ENCODE measurements at places on chromosomes 11 and 22.

DNA sequence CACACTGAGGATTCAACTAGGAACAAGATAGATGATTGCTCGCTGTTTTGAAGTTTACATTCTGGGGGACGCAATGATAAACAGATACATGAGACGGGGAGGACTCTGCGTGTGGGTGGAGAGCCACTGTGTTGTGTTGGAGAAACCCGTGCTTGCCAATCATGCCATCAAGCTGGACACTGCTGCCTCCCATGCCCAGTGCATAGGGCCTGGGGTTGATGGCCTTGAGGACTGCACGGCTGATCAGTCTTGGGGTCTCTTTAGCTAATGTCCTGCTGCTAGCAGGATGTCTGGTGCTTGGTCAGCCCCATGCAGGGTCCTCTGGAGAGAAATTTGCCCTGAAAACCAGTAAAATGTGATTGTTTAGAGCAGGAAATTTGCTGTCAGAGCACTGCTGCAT is 221.2 kb upstream of the B3GAT1 start:
- DNase-seq, result no peak

- DNase-seq, result no peak
These were observed 8.0 kb upstream of the ZBED5 start for GRCh38 chr11:10865837-10866270.

- DNase-seq, result no peak
These were observed 78.6 kb upstream of the MTNR1B start for GRCh38 chr11:92890846-92891245.

DNA sequence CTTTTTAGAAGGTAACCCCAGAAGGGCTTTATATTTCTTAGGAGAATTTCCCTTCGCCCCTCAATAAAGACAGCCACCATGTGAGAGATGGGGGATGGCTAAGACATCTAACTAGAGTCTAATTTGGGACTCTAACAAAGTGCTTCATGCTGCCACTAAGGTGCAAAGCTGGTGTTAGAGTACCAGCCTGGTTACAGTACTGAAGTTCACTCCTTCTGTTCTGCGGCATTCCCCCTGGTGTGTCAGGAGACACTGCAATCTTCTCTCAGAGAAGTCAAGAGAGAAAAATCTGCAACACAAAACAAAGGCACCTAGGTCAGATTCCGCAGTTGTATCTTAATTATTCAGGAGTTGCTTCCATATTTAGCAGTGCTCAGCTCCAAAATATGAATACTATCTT is 603.0 kb upstream of the CADM1 start:
- DNase-seq, result no peak

GRCh38 chr11:46661836-46662235 is 38.6 kb downstream of the ARHGAP1 start:
- no peak for DNase-seq

GRCh38 chr11:79485694-79486093 is 44.9 kb upstream of the TENM4 start:
- DNase-seq, result no peak

DNA sequence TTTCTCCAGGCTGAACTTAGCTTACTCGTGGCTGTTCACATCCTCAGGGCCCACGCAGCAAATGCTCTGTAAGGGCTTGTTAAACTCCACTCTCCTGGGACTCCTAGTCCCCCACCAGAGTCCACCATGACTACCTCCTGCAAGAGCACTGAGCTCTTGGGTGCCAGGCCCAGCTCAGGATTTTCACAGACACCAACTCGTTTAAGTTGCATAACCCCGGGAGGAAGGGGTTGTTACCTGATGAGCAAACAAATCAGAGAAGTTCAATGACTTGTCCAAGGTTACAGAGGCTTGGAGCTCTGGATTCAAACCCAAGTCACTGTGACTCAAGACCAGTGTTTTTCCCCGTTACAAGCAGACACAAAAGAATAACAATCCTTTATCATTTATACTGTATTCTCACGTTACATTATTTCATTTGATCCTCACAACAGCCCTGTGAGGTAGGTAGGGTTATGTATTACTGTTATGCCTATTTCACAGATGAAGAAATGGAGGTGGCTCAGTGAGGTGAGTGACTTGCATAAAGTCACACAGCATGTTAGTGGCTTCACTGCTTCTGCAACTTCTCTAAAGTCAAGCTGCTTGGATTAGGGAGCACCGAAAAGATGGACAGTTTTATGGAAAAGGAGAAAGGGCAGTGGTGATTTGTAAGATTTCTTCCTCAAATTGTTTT is 17.4 kb downstream of the KCTD21 start:
- DNase-seq, result no peak

DNA sequence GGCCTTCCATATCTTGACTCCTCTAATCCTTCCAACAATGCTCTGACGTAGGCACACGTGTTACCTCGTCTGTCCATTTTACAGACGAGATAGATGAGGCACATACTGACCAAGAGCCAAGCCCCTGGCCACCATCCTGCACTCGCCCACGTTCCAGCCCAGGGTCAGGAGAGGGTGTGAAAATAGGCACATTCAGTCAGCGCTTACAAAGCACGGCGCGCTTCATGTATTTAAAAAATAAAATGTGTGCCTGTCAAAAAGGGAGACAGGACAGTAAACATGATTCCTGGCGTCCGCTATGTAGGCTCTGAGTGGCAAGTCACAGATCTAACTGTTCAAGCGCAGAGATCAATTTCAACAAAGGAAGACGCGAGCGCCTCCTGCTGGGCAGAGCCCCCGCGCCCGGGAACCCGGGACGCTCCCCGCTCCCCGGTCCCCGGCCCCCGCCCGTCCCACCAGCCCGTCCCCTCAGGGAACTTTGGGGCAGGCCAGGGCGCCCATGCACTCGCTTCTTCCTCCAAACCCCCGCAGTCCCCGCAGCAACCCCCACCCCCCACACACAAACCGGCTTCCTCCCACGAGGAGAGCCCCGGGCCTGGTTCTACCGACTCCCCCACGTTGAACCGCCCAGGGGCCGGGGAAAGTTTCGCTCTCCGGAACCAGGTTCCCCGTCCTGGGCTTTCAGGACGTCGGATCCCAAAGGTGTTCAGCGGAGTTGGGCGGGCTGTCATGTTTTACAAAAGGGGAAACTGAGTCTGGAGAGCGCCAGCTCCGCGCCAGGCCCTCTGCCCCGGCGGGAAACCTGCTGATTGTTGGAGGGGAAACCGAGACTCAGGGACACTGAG is 10.4 kb upstream of the C1QTNF6 start:
- DNase-seq, result peak; percentile 82

GRCh38 chr22:49087198-49087597 is 740.5 kb downstream of the BRD1 start:
- no peak for DNase-seq

GRCh38 chr11:72475381-72475780 is 41.0 kb upstream of the CLPB start:
- no peak for DNase-seq

GRCh38 chr11:131146827-131147490 is 223.5 kb upstream of the NTM start:
- no peak for DNase-seq

- DNase-seq, result no peak
These were observed 15.4 kb downstream of the SRPRA start for GRCh38 chr11:126253265-126253664.

DNA sequence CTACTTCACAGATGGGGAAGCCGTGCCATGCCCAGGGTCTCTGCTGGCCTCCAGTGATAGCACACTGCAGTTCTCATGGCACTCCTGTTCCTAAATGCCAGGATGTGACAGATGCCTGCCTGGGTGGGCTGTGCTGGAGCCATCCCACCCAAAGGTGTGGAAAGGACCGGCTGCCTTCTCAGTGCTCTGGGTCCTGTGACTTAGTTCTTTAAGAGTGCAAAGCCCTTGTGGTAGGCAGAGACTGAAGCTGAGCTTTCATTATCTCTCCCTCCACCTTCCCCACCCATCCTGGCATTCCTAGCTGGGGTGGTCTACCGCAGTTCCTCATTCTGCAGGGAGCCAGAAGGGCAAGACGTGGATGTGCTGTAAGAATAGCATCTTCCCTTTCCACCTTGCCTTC is 150.1 kb downstream of the CEP164 start:
- DNase-seq, result no peak

- no peak for DNase-seq
These were observed 30.6 kb downstream of the ARVCF start for GRCh38 chr22:19986011-19986409.

DNA sequence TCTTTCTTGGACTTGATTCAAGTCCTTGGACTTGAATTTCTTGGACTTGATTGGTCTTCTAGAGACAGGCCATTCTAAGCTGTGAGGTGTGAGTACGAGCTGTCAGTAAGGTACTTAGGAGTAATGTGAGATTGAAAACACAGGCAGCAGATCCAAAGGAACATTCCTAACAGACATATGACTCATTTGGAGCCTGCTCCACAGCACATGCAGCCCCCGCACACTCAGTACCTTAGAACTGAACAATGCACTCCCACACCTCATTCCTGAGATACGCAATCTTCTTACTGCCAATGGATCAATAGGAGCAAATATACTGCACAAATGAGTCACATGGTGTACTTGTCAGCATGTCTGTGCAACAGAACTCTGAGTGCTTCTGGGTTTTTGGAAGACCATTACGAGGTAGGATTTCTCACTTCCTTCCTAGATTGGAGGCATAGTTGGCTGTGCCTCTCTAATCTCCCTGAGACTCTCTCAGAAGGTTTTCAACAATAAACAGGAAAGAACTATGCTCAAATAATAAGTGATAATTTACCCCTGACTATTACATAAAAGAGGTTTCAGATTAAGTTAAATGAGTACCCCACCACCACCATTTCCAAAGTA is 243.1 kb downstream of the KCNA4 start:
- DNase-seq, result no peak

GRCh38 chr11:112265659-112266409 is 5.2 kb upstream of the PLET1 start:
- no peak for DNase-seq

DNA sequence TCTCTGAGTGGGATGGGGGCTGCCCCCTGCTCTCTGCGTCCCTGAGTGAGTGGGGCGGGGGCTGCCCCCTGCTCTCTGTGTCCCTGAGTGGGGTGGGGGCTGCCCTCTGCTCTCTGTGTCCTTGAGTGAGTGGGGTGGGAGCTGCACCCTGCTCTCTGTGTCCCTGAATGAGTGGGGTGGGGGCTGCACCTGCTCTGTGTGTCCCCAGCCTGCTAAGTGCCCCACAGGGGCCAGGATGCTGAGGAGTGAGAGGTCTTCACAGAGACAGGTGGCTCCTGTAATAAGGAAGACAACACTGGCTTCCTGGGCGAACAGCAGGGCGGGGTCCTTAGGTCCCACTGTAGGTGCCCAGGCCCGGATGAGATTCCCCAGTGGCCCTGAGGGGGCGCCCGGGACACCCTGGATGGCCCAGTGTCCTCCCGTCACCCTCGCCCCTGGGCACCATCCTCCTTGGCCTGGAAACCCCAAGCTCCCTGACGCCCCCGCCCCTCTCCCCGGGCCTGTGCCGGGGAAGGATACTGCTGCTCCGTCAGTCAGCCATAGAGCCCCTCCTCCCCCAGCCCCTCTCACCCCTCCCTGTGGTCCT is 3.8 kb upstream of the CCDC188 start:
- DNase-seq, result no peak

Data from GM12891 (cell line).